ENCODE measurements at places on chromosomes 16 and 17. TPM values are rescaled to one million over a fixed set of nuclear protein-coding genes. Genes with fewer than 3 reads are reported as not detected.

Gene SLC22A31
- total RNA-seq, result 1.8 TPM

Gene GOSR1
- 38.5 TPM for total RNA-seq

Gene FAM20A
- total RNA-seq, result not detected

Gene PCTP
- total RNA-seq, result 20.7 TPM

Gene ATP2C2
- total RNA-seq, result 0.31 TPM

Gene TPSG1
- total RNA-seq, result not detected

Gene TP53TG3B
- 0.23 TPM for total RNA-seq
